Fibroblast of mammary gland (primary cell): ENCODE measurements at places on chromosomes 2 and 18.

DNA sequence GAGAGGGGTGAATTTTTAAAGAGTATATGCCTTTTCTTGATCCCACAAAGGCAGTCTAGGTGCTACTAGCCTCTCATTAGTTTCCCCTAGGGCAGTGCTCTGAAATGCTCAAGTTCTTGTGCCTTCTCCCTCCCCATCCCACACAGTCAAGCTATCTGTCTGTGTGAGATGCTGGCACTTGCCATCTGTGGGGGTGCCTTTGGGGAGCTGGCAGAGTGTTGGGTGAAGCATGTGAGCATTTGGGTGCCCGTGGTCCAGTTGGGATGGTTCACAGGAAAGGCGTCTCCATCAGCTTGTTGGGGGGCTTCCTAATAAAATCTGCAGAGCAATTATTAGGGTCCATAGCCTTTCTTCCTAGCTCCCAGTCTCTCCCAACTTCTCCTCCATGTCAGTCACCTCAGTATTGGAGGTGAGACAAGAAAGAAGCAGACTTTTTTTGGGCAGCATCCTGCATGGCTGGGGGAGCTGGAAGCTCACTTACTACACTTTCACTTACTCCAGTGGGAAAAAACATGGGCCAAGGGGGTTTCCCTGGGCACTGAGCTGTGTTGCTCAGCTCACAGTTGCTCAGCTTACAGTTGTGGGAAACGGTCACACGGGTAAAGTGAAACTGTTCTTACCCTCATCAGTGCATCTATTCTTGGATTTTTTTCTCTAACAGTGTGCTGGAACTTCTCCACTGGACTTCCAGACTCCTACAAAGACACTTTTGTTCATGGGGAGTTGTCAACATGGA is 29.3 kb downstream of the COLEC11 start:
- DNase-seq, result no peak

DNA sequence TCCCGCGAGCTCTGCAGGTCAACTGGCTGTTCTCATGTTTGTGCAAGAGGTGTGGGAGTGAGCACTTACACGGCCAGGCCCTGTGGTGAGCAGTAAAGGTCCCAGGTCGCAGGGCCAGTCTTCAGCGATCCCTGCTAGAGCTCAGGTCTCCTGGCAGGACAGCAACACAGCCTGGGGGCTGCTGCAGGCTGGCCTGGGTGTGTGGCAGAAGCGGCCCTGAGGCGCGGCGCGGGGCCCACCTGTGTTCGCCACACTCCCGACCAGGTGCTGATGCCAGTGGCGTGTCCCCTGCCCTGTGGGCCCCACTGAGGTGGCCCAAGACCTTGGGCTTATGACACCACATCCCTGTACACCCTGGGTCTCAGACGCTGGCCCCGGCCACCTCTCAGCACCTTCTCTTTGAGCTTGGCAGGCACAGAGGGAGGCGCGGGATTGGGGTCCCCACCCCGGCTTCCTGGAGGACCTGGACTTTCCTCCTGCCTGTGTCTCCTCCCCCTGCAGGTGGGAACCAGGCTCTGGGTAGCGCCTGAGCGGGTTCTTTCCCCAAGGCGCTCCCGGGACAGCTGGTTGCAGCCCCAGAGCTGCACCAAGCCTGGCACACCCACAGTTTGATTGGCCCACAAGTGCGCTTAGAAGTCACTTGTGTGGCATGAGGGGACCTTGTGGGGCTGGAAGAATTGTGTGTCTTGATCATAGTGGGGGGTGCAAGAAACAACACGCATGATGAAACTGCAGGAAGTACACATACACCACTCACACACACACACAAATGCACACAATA is 59.2 kb downstream of the TWIST2 start:
- no peak for DNase-seq

DNA sequence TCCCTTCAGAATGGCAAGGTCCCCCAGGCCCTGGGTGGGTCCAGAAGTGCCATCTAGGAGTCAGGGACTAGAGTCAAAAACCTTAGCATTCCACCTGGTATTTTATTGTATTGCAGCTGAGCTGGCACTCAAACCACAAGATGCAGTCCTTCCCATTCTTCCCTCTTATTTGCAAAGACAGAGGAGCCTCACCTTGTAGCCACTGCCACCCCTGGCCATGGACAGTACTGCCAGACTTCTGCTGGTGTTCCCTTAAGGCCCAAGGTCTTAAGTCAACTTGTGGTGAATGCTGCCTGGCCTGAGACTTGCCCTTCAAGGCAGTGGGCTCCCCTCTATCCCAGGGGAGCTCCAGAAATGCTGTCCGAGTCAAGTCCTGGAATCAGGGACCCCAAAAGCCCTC is 6.9 kb downstream of the UGT1A10 start:
- DNase-seq, result peak; percentile 8

GRCh38 chr2:160061944-160062291 is 497 bp downstream of the PLA2R1 start:
- DNase-seq, result no peak

- DNase-seq, result no peak
These were observed 329.3 kb downstream of the TXNL1 start for GRCh38 chr18:56309104-56309503.

DNA sequence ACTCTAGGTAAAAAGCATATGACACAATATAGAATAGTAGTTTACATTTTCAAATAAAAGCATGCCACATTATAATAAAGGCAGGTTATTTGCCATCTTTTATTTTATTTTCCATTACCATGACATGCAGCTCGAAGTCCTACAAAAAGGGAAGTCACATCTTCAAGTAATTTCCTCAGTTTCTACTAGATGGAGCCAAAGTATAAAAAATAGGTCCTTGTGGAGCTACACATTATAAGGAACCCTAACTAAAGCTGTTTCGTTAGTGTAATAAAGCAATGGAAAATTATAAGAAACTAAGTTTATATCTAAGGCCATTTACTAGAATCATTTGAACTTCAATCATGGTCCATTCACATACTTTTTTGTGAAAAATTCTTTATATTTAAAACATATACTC is 674.5 kb downstream of the KCNJ3 start:
- DNase-seq, result peak; percentile 24

DNA sequence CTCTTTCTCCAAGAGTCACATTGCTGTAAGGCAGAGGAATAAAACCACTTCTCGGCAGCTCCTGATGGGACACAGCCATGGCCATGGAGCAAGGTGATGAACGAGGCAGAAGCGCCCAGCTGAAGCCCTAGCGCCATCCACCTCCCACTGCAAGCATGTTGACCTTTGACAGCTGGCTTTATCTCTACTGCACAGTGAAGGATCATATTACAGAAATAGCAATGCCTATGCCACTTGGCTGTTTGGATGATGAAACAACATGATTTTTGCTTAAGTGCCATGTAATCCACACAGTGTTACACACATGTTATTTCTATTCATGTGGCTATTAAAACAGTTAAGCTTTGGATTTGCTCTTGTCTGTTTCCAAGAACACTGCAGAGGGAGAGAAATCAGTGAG is 167.7 kb downstream of the VAPA start:
- no peak for DNase-seq

DNA sequence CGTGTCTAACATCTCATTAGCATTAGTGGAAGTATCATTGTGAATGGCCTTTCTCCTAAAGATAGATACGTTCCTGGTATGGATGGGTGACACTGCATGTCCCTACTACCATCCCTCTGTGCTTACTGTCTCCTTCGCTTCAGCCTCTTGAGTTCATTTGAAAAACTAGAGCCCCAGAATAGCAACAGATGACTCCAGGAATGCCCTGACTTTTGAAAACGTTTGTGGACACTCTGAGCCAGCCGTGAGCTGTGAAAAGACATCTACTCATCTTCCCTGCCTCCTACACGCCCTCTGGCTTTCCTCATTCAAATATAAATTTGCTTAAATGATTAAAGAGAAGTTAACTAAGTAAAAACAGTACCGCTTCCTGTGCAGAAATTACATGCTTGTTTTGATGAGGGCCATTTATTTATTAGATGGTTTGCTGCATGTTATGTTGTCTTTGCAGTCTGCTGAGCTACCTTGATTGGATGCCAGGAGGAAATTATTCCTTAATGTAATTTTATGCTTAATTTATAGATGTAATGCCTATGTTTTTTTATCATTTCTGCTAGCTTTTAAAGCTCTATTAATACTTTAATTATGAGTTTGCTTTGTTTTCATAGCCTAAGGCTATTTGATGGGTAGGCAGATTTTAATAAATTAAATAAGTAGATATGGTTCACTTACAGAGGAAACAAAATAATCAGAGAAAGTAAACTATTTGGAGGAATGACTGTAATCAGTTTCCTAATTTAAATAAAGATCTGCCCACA is 32.1 kb upstream of the MYO3B start:
- DNase-seq, result no peak

- DNase-seq, result peak; percentile 37
These were observed 45.2 kb upstream of the CTIF start for GRCh38 chr18:48493434-48494230.

GRCh38 chr2:44333994-44334393 is 27.3 kb downstream of the PREPL start:
- no peak for DNase-seq

DNA sequence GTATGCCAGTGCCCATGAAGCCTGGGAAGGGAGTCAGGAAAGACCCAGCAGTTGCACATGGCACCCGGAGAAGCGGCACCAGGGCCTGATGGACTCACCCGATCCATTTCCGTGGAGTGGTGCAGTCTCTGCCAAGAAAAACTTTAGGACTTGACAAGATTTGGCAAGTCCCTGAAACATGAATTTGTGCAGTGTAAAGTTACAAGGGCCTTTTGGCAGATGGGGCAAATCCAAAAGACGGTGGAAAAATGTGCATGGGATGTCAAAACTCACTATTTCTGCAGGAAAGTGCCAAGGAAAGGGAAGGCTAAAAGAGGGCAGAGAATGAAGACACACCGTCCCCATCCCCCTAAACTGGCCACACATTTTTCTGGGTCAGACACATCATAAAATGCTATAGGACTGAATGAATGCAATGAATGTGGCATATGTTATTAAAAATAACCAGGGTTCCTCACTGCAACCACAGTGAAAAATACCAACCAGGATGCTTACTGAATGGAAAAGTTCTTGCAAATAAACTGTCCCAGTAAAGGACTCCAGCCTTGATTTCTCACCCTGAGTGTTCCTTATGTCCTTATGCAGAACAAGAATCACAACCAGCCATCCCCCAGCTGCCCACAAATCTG is 173.5 kb upstream of the SIX2 start:
- peak; percentile 80 for DNase-seq

DNA sequence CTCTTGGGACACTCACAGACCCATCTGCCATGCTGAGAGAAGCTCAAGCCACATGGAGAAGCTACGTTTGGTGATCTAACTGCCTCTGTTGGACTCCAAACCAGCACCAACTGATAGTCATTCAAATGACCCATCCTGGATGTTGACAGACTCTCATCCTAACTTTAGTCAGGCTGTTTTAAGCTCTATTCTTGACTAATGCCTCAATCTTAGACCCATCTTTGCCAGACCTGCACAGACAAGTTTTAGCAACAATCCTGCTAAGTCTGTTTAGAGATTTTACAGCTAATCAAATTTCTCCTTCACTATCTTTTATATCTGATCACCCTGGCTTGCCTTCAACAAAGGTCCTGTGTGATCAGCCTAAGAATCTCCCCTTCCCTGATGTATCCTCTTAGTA is 245.1 kb downstream of the SCG2 start:
- no peak for DNase-seq

GRCh38 chr2:85708641-85709040 is 14.5 kb downstream of the GNLY start:
- DNase-seq, result peak; percentile 49

- no peak for DNase-seq
These were observed 48.2 kb upstream of the KIDINS220 start for GRCh38 chr2:8885449-8886201.

- no peak for DNase-seq
These were observed 232.4 kb downstream of the SEPTIN10 start for GRCh38 chr2:109381327-109381820.

DNA sequence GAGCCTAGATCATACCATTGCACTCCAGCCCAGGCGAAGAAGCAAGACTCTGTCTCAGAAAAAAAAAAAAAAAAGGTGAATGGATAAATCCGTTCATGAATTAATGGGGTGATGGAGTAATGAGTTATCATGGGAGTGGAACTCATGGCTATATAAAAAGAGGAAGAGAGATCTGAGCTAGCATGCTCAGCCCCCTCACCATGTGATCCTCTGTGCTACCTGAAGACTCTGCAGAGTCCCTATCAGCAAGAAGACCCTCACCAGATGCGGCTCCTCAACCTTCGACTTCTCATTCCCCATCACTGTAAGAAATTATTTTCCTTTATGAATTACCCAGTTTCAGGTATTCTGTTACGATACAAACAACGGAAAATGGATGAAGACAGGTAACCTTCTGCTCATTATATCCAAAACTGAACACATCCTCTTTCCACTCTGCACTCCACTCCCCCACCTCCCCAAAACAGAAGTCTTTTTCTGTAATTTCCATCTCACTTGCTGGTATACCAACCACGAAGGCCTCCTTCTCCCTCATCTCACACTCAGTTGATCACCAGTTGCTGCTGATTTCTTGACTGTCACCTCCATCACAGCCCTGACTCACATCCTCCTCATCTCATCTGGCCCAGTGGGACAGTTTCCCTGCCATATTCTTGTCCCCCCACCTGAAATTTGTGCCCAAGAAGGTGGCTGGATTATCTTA is 8.8 kb downstream of the RETREG2 start:
- DNase-seq, result no peak

DNA sequence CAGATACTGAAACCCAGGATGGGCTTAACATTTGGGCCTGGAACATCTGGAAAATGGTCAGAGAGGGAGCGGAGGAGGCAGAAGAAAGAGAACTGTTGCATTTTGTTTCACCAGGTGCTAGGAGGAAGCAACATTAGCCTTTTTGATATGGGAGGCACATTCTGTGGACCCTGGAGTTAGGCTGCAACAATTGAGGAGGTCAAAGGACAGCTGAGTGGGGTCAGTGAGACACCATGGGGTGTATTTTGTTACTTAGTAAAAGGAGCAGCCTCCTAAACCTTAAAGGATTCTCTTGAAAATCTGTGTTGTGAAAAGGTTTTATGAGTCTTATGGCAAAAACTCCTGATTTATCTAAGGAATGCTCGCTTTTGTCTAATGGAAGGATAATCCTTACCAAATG is 124.9 kb downstream of the GREB1L start:
- no peak for DNase-seq

- DNase-seq, result no peak
These were observed 44.2 kb downstream of the NRP2 start for GRCh38 chr2:205726506-205726905.

GRCh38 chr2:215105607-215106354 is 32.6 kb downstream of the ABCA12 start:
- peak; percentile 46 for DNase-seq

DNA sequence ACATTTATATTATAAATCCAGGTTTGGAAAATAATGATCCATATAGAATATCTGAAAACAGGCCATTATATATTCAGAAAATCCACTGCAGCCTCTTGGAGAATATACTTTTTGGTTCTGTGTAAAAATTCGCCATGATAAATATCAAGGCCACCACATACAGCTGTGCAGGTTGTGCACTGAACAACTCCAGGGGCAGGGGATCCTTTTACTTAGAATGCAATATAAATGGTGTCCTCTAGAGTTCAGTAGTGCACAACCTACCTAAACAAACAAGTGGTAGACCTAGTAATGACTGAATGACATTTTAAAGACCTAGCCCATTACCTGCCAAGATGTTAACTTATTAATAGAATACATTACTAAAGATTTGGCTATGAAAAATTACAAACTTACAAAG is 22.4 kb downstream of the MOGAT1 start:
- DNase-seq, result peak; percentile 51

- DNase-seq, result no peak
These were observed 145.8 kb downstream of the ESCO1 start for GRCh38 chr18:21454725-21455124.
